ENCODE measurements at places on chromosomes 5 and 9.

DNA sequence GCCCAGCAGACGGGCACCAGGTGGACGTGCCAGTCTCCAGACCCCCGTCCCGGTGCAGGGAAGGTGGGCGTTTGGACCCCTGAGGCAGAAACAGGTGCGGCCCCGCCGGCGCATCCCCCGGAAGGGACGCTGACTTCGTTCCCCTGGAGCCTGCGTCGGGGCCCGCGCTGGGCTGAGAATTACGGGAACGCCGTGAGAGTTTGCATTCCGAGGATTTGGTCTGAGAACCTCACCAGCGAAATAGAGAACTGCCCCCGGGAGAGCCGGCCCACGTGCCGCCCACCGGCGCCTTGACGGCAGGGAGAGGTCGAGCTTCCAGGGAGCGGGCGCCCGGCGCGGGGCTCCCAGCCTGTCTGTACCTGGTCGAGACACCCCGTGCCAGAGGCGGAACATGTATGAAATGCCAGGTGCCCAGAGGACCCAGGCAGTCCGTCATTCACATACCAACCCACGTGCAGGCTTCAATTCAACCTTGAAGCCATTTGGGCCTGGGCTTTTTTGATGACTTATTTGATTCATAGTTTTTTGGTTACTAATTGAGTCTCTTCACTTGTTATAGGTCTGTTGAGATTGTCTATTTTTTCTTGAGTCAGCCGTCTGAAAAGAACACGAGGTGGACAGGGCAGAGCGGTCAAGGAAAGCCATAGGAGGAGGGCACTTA lies 877 bp upstream of the CAMSAP1 start:
- DNase-seq, result peak; percentile 26
- H3K27ac ChIP-seq, result peak overlapping the region; percentile 59
- peaks cover 46% of the 10 kb centered on the region for H3K4me1 ChIP-seq
- H3K27me3 ChIP-seq, result no peaks in the 10 kb centered on the region

DNA sequence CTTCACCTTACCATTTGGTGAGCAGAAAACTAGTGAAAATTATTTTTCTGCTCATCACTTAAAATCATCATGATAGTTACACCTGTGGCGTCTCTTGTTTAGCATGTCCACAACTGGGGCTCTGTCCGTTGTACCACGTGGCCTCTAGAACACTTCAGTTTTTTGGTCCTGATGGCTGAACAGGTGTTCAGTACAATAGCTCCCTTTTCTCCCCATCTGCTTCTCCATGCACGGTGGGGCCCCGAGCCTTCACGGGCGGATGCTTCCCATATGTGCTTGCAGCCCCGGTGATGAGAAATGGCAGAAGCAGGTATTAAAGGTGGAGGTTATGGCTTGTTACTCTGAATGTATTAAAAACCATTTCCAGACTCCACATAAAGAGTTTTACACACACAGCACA lies 304.1 kb downstream of the CWC27 start:
- no peak overlapping the region for H3K27ac ChIP-seq
- H3K4me1 ChIP-seq, result no peaks in the 10 kb centered on the region
- no peak for DNase-seq
- no peaks in the 10 kb centered on the region for H3K27me3 ChIP-seq

GRCh38 chr9:135796784-135797485 lies 95.0 kb downstream of the KCNT1 start:
- no peaks in the 10 kb centered on the region for H3K36me3 ChIP-seq
- H3K4me3 ChIP-seq, result no peak overlapping the region
- DNase-seq, result no peak

DNA sequence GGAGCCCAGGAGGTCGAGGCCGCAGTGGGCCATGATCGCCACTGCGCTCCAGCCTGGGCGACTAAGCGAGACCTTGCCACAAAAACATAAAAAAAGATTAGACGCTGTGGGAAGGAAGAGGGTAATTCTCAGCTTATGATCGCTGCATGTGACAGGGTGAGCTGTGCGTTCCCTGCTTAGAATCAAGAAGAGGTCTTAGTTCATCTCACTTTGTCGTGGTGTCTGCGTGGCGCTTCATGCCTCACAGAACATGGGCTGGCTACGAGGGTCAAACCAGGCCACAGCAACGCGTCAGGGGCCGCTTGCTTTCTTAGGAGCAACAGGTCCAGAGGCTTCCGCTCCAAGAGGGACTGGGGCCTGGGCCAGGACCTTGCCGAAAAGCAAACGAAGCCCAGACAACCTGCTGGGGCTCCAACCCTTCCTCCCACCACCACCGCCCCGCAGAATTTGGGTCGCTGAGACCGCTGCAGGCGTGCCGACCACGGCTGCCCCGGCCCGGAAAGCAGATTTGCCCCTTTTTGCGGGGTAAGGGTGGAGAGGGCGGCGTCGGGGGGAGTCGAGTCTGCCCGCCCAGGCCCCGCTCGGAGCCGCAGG lies 10.0 kb upstream of the GRIN1 start:
- DNase-seq, result peak; percentile 33
- peak overlapping the region; percentile 85 for H3K4me3 ChIP-seq
- H3K36me3 ChIP-seq, result no peaks in the 10 kb centered on the region
- peaks cover 36% of the 10 kb centered on the region for H3K4me1 ChIP-seq

DNA sequence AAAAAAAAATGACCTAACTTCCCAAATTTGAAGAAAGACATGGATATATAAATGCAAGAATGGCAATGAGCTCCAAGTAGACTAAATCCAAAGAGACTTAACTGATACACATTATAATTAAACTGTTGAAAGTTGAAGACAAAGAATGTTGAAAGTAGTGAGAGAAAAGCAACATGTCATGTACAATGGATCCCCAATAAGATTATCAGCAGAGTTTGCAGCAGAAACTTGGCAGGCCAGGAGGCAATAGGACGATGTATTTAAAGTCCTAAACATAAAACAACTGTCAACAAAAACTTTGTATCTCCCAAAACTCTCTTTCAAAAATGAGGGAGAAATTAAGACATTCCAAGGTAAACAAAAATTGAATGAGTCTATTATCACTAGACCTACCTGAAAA lies 8.6 kb upstream of the DIRAS2 start:
- H3K4me1 ChIP-seq, result no peaks in the 10 kb centered on the region
- no peak for DNase-seq

GRCh38 chr5:167688341-167689130 lies 602.9 kb upstream of the WWC1 start:
- no peaks in the 10 kb centered on the region for H3K36me3 ChIP-seq
- no peaks in the 10 kb centered on the region for H3K27me3 ChIP-seq
- DNase-seq, result no peak

DNA sequence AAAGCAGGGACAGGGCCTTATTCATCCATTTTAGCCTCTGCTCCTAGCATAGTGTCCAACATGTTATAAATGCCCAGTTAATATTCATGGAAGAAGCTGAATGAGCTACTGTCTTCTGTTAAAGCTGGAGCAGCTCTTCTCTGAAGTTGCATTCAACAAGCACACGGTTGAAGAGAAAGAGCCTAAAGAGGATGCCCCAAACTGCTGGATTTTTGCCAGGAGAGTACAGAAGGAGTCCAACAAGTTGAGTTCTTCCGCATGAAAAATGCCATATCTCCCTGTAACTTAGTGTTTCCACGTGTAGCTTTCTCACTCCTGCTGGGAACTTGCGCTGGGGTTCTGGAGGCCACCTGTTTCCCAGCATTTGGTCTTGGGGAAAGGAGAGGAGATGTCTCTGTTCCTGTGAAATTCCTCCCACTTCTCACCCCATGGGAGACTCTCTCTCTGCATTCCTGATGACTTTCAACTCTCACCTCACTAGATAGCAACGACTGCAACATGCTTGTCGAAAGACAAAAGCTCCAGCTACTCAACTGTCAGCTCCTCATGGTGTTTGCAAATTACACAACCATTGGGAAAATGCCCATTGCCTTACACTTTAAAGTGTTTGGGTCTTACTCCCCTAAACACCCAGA lies 122.8 kb downstream of the KIF4B start:
- no peaks in the 10 kb centered on the region for H3K4me1 ChIP-seq
- H3K27me3 ChIP-seq, result peaks cover 18% of the 10 kb centered on the region
- no peak for DNase-seq
- no peak overlapping the region for H3K4me3 ChIP-seq

GRCh38 chr9:26756881-26757280 lies 135.7 kb downstream of the CAAP1 start:
- H3K27ac ChIP-seq, result no peak overlapping the region
- DNase-seq, result no peak
- H3K27me3 ChIP-seq, result no peaks in the 10 kb centered on the region
- H3K36me3 ChIP-seq, result no peaks in the 10 kb centered on the region
- no peaks in the 10 kb centered on the region for H3K4me1 ChIP-seq
- H3K4me3 ChIP-seq, result no peak overlapping the region

GRCh38 chr9:13759551-13759950 lies 480.1 kb upstream of the MPDZ start:
- H3K27ac ChIP-seq, result no peak overlapping the region
- DNase-seq, result no peak
- H3K4me3 ChIP-seq, result no peak overlapping the region
- no peaks in the 10 kb centered on the region for H3K27me3 ChIP-seq
- no peaks in the 10 kb centered on the region for H3K36me3 ChIP-seq

- H3K27me3 ChIP-seq, result no peaks in the 10 kb centered on the region
- H3K36me3 ChIP-seq, result no peaks in the 10 kb centered on the region
- peaks cover 51% of the 10 kb centered on the region for H3K4me1 ChIP-seq
- H3K4me3 ChIP-seq, result no peak overlapping the region
- peak overlapping the region; percentile 96 for H3K27ac ChIP-seq
Observed at GRCh38 chr9:88322906-88323566, 65.2 kb upstream of the SPIN1 start.

DNA sequence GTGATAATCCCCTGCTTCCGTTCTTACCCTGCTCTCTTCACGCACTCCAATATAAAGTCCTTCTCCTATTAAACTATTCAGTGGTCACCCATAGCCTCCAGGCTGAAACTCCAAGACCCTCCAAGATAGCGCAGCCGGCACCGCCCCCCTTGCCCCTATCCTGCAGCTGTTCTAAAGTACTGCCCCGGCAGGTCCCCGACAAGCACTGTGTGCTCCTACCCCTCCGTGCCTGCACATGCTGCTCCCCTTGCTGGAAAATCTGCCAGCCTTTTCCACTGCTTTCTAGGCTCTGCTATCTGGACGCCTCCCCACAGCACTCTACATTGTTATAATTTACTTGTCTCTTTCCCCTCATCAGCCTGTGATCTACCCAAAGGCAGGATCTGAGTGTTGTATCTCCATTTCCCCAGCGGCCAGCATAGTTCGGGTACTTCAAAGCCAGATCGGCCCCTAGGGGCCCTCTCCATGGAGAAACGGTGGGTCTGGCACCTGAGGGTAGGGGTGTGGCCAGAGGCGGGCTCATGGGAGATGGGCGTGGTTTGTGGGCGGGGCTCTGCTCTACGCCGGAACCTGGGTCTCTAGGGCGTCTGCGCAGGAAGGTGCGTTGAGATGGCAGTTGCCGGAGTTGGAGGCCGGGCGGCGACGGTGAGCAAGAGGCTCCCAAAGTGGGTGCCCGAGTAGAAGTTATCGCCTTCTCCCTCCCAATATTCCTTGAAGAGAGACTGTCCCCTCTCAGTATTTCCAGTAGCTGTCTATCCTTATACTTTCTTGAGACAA lies 83.5 kb upstream of the RUSC2 start:
- no peak for DNase-seq
- H3K36me3 ChIP-seq, result no peaks in the 10 kb centered on the region
- H3K27ac ChIP-seq, result no peak overlapping the region
- H3K4me3 ChIP-seq, result no peak overlapping the region

DNA sequence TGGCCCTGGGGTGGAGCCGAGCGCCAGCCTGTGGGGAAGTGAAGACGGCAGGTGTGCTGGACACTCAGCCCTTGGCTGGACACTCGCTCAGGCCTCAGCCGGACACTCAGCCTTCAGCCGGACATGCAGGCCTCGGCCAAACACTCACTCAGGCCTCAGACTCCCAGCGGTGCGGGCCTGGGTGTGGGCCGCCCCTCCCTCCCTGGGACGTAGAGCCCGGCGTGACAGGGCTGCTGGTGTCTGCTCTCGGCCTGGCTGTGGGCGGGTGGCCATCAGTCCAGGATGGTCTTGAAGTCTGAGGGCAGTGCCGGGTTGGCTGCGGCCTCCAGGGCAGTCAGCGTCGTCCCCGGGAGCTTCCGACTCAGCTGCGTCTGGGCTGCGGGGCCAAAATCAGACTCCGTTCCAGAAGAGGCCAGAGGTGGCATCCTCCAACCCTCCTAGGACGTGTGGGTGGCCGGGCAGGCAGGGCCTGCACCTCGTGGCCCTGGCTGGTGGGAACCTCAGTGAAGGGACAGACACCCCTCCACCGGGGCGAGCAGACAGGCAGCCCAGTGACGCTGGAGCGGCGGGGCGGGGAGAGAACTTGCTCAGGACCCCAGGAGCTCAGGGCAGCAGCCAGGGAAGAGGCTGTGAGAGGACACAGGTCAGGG lies 28.4 kb downstream of the SLC6A18 start:
- no peak overlapping the region for H3K4me3 ChIP-seq
- no peaks in the 10 kb centered on the region for H3K27me3 ChIP-seq
- H3K36me3 ChIP-seq, result no peaks in the 10 kb centered on the region
- H3K27ac ChIP-seq, result peak overlapping the region; percentile 71
- no peak for DNase-seq

DNA sequence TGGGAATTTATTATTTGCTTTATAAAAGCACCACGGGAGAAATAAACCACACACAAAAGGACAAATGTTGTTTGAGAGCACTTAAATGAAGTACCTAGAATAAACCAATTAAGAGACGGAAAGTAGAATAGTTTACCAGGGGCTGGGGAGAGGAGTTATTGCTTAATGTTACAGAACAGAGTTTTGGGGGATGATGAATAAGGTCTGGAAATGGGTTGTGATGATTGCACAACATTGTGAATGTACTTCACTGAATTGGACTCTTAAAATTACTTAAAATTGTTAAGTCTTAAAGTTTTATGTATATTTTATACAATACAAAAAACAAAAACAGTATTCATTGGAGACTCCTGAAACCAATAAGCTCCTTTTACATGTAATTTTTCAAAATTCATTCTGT lies 1.5 kb downstream of the ZBTB43 start:
- no peaks in the 10 kb centered on the region for H3K27me3 ChIP-seq
- no peak overlapping the region for H3K27ac ChIP-seq
- peaks cover 11% of the 10 kb centered on the region for H3K36me3 ChIP-seq
- peaks cover 33% of the 10 kb centered on the region for H3K4me1 ChIP-seq
- H3K4me3 ChIP-seq, result peak overlapping the region; percentile 92

DNA sequence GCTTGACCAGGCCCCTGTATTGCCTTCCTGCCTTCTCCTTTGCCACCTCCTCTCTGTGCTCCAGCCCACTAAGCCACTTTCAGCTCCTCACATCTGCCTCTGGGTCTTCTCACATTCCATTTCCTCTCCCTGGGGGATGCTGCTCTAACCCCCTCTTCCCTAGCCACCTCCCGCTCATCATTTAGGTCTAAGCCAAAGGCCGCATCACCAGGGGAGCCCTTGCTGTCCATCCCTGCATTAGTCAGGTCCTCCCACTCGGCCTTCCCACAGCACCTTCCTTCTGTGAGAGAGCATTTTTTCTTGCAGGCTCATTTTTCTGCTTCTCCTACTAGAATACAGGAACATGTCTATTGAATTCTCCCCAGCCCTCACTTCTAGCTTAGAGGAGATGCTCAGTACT lies 72.6 kb upstream of the GALNT10 start:
- no peaks in the 10 kb centered on the region for H3K4me1 ChIP-seq
- DNase-seq, result no peak
- H3K27ac ChIP-seq, result no peak overlapping the region
- no peaks in the 10 kb centered on the region for H3K36me3 ChIP-seq
- no peak overlapping the region for H3K4me3 ChIP-seq
- no peaks in the 10 kb centered on the region for H3K27me3 ChIP-seq

GRCh38 chr9:127130661-127131538 lies 8.5 kb upstream of the ANGPTL2 start:
- peaks cover 9% of the 10 kb centered on the region for H3K27me3 ChIP-seq
- no peak overlapping the region for H3K27ac ChIP-seq

- H3K4me1 ChIP-seq, result no peaks in the 10 kb centered on the region
- H3K27ac ChIP-seq, result no peak overlapping the region
- H3K36me3 ChIP-seq, result no peaks in the 10 kb centered on the region
- no peak for DNase-seq
Observed at GRCh38 chr9:11931109-11931508, 762.1 kb upstream of the TYRP1 start.

GRCh38 chr9:1946526-1947283 lies 68.4 kb upstream of the SMARCA2 start:
- H3K27ac ChIP-seq, result no peak overlapping the region
- no peak for DNase-seq
- no peak overlapping the region for H3K4me3 ChIP-seq
